Left kidney (tissue), 8 donors: ENCODE measurements at places on chromosomes 4 and X. TPM values are rescaled to one million over a fixed set of nuclear protein-coding genes. Genes with fewer than 3 reads are reported as not detected.

The MAGEB10 gene
- polyA plus RNA-seq = 0.07 TPM

The CITED1 gene
- 12.6 TPM for polyA plus RNA-seq

The RHOH gene
- polyA plus RNA-seq = 0.50 TPM

The GUCY1B1 gene
- 72.1 TPM for polyA plus RNA-seq

The VSIG4 gene
- 5.7 TPM for polyA plus RNA-seq

The IGFBP7 gene
- polyA plus RNA-seq = 463 TPM
